ENCODE measurements at places on chromosomes 4 and X.

GRCh38 chr4:112702892-112703291 is 65.9 kb downstream of the LARP7 start:
- no peak for DNase-seq

- DNase-seq = no peak
These were observed 127.7 kb downstream of the IRF2 start for GRCh38 chr4:184346682-184347081.

- DNase-seq = no peak
These were observed 94.3 kb downstream of the REPS2 start for GRCh38 chrX:17040711-17041110.

DNA sequence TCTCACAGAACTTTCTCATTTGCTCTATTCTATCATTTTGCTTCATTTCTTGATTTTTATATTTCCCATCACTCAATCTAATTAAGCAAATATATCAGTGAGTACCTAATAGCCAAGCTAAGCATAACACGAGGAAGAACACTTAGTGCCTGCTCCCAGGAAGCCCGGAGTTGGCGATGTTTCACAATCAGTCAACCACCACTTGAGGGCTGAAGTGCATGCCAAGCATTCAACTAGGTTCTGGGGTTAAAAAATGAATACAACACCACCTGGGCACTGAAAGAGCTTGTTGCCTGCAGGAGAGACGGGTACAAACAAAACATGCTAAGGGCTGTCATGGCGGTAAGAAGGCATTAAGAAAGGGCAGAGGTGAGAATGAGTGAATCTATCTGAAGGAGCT is 47.5 kb downstream of the UCHL1 start:
- DNase-seq = no peak

GRCh38 chr4:153832720-153833287 is 43.9 kb upstream of the SFRP2 start:
- no peak for DNase-seq

DNA sequence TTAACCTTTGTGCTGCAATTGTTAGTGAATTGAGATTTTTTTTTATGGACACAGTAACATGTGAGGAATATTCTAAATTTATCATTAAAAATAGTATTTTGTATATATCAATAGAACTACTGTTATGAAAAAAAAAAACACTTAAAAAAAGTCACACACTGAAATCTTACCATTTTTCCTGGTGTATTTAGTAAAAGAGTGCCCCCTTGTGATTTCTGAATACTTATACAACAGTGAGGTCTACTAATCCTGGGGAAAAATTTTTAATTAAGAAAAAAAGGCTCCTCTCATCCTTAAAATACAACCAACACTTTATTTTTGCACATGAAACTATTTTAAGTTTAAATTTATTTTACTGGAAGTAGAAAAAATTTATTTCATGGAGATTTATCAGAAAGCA is 56.4 kb upstream of the SPOCK3 start:
- peak; percentile 11 for DNase-seq

GRCh38 chr4:176011529-176011928 is 54.1 kb upstream of the WDR17 start:
- no peak for DNase-seq

DNA sequence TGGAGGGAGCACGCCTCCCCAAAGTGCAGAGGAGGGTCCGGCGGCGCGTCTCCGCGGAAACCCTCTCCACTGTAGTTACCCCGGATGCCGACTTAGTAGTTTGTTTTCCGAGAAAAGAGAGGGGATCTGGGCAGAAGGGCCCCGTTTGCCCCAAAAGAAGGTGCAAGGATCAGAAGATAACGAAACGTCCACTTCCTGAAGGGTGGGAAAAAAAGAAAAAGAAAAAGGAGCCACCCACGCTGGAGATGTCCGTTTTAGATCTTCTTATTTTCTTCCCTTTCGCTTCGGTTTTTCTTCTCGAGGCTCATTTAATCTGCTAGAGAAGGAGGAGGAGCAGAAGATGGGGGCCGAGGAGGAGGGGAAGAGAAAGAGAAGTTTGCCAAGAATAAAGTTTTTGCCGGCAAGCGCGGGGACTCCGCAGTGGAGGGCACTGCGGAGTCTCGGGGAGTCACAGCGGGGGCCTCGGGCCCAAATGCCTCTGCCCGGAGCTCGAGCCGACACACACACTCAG is 517 bp downstream of the LEF1 start:
- peak; percentile 21 for DNase-seq
